ENCODE measurements at places on chromosomes 5 and 9. TPM values are rescaled to one million over a fixed set of nuclear protein-coding genes. Genes with fewer than 3 reads are reported as not detected.

The MPDZ gene
- total RNA-seq, result not detected

The ZFP37 gene
- total RNA-seq, result 1.6 TPM

The MCC gene
- 4.3 TPM for total RNA-seq

The NKD2 gene
- total RNA-seq, result 0.37 TPM

The INSL4 gene
- not detected for total RNA-seq

The LHX3 gene
- total RNA-seq, result not detected

The BTNL8 gene
- total RNA-seq, result not detected

The GFI1B gene
- total RNA-seq, result not detected

The EIF4EBP3 gene
- 8.9 TPM for total RNA-seq

The ZNF483 gene
- total RNA-seq, result 7.0 TPM

DNA sequence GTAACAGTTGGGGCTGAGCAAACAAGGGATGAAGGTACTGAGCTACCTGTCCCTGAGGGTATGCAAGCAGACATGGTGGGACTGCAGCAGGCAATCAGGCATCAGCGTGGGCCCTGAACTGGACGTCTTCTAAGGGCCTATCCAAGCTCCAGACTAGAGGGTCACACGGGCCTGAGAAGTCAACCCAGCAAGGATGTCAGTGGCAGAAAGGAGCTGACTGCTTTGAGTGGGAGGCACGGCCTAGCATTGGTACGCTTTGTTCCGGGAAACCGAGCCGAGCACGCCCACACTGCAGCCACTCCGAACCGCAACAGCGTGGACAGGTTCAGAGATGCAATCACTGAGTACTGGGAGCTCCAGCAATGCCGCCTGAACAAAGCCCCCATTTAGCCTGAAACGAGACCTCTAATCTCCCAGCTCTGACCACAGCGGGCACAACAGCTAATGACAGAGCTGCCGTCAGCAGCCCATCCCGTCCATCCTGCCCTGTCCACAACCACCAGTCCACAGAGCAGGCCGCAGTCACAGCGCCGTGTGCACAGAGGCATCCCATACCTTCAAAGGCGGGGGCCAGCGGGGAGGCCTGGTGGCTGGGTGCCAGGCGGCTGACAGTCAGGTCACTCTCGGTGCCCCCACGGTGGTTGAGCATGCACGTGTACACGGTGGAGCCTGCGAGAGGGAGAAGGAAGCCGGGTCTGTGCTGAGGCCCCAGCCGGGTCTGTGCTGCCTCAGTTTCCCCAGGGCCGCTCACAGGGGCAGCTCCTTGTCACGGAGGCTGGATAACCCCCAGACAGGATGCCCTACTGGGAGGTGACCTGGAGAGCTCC is 44.2 kb downstream of the SARDH start:
- no peak for ATAC-seq

DNA sequence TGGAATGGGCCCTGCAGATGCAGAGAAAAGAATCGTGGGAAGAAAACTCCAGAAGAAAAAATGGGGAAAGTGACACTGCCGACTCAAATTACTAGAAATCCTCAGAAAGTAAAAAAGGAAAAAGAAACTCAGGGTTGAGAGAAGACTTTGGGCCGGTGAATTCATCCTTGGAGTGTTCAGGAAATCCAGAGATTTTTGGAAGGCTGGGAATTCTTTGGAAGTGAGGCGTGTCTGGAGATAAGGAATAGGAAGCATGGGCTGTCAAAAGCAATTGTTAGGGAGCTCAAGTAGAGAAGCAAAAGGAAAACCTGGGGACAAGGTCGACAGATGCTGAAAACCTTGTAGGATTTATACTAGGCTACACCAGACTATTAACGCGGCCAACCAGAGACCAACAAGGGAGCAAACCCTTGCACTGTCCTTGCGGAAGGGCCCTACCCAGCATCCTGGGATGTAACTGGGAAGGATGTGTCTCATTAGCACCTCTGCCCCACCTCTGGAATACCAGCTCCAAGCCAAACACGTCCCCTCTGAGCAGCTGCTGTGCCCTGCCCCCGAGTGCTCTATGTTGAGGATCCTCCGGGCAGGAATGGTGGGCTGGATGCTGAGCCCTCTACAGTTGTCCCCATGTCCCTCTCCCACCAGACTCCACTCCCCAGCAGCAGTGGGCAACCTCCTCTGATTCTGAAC is 11.6 kb downstream of the DAB2IP start:
- ATAC-seq, result no peak

DNA sequence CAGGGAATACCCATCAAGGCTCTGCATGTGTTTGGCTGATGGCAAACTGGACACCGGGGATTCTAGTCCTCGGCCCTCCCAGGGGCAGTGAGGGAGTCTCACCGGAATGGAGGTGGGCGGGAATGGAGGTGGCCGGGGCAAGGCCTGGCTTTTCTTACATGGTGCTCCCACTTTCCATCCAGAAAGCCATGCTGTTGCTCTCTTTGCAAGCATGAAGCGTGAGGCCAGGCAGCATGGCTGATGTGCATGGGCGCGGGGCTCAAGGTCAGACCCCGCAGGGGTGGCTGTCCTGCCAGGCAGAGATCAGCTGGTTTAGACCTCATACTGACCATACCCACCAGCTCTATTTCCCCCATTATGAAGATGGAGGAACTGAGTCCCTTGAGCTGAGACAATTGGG is 108.0 kb upstream of the PHYKPL start:
- no peak for ATAC-seq

DNA sequence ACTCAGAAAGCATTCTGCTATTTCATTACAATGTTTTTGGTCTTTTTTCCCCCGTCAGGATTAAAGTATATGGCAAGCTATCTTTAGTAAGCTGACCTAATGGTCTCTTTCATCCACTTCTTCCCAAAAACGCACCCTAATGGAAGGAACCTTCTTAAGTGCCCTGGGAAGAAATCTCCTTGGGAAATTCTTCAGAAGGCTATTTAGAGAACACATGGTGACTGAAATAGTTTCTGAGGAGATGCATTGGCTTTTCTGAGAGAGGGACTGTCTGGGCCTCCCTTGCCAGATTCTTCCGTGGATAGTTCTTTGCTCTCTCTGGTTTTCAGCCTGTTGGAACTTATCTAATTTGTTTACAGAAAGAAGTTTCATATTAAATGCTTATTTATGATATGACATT is 524.1 kb upstream of the MEF2C start:
- no peak for ATAC-seq

GRCh38 chr9:82167296-82167695 is 178.7 kb downstream of the SPATA31D1 start:
- no peak for ATAC-seq

DNA sequence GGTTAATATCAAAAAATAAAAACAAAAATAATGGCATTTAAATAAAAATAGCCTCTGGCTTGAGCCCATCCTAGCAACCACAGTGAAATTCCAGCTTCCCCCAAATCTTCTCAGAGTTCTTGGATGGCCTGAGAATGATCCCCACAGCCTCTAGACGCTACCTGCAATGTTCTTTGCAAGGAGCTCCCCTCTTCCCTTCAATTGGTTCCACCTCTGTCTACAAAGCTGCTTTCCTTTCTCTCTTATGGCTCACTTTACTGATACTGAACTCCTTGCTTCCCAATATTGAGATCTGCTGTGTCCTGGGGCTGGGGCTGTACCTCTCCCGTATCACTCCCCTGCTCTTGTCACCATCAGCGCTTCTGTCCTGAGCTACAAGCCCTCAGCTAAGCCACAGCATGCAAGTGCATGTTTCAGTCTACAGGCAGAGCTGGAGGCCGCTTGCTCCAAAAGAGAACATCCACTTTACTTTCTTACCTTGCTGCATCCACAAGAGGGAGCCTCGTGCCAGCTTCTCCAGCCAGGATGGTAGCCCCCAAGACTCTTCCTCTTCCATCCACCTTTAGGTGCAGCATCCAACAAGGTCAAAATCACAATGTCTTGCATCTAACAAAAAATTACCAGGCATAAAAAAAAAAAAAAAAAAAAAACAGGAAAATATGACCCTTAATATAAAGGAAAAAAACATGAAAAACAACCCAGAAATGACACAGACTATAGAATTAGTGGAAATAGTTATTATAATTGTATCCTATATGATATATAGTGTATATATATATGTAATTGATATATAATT is 57.4 kb upstream of the PRSS3 start:
- ATAC-seq, result no peak

- no peak for ATAC-seq
These were observed 52.3 kb downstream of the SYK start for GRCh38 chr9:90853945-90854344.

DNA sequence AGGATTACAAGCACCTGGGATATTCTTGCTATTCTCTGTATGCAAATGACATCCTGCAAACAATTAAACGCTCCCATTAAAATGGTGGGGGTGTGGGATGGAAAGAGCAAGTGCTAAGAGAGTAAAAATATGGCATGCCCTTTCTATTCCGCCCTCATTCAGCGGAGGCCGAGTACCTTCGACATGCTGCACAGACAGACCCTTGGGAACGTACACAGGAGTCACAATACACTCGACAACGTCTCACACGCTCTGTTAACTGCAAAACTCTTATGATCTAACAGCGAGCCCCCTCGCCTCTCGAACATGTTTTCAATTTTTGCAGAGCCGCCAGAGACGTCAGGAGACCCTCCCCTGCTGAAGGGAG is 322.2 kb downstream of the CEMIP2 start:
- no peak for ATAC-seq

DNA sequence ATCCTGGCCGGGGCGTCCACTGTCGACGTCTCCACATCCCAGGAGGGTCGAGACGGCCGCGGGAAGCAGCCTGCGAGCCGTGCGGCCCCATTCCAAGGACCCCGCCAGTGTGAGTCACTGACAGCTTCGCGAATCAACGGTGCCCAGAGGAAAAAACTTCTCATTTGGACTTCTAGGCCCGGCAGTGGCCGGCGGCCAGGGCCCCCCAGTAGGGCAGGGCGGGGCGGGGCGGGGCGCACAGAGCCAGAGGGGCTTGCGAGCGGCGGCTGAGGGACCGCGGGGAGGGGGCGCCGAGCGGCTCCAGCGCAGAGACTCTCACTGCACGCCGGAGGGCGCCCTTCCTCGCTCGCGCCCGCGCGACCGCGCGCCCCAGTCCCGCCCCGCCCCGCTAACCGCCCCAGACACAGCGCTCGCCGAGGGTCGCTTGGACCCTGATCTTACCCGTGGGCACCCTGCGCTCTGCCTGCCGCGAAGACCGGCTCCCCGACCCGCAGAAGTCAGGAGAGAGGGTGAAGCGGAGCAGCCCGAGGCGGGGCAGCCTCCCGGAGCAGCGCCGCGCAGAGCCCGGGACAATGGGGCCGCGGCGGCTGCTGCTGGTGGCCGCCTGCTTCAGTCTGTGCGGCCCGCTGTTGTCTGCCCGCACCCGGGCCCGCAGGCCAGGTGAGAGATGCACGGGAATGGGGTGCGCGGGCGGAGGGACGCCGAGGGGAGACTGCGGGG is at the start of gene F2R:
Gene F2R (plus strand): TSS at position 391 of the 720 bp plus-strand sequence. CDS start 182 bp downstream, at position 573.
- ATAC-seq, result peak; percentile 70

- no peak for ATAC-seq
These were observed 75.1 kb downstream of the BASP1 start for GRCh38 chr5:17292434-17293015.

DNA sequence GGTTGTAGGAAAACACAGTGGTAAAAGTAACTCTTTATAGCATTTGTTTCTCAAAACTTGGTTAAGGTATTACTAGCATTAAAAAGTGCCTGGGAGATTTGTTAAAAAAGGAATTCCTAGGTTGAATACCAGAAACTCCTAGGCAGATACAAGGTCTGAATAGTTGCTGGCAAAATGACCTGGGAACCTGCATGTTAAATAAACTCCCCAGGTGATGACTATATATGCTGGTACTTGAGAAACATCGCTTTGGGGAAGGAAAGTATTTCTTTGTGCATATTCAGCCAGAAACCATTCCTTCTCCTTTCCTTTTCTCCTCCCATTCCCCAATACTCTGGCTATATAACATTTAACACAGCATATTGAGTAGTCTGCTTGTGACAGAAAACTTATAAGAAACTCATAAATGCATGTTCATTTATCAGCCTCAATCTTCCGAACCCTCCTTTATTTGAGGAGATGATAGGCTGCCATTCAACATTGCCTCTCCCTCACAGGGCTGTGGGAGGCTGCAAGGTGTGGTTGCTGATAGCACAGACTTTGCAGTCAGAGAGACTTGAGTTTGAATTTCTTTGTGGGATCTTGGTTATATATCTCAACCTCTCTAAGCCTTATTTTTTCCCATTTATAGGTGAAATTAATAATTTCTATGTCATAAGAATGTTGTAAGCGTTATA is 28.7 kb downstream of the PCSK1 start:
- ATAC-seq, result no peak

GRCh38 chr9:123973590-123974223 is 37.9 kb upstream of the LHX2 start:
- no peak for ATAC-seq

GRCh38 chr5:171585981-171586380 is 166.5 kb downstream of the FGF18 start:
- no peak for ATAC-seq

- no peak for ATAC-seq
These were observed 1040.6 kb upstream of the SEMA6A start for GRCh38 chr5:117615226-117615625.

DNA sequence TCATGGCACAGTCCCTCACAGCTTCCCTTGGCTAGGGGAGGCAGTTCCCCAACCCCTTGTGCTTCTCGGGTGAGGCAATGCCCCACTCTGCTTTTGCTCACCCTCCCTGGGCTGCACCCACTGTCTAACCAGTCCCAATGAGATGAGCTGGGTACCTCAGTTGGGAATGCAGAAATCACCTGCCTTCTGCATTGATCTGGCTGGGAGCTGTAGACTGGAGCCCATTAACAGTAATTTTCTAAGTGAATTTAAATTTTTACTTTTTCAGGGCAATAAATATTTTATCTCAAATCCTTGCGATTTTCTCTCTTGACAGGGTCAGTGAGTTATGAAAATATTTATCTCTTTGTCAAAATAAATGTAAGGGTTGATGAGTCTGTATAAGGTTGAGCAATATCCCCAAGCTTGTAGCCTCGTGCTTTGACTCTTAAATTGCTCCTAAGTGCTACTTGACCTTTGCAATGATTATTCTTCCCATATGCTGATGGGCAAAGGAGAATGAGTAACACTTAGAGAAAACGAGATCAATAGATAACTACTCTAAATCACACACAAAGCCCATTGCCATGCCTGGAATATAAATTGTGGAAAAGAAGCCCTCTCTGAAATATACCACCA is 82.1 kb upstream of the MOCS2 start:
- ATAC-seq, result no peak

DNA sequence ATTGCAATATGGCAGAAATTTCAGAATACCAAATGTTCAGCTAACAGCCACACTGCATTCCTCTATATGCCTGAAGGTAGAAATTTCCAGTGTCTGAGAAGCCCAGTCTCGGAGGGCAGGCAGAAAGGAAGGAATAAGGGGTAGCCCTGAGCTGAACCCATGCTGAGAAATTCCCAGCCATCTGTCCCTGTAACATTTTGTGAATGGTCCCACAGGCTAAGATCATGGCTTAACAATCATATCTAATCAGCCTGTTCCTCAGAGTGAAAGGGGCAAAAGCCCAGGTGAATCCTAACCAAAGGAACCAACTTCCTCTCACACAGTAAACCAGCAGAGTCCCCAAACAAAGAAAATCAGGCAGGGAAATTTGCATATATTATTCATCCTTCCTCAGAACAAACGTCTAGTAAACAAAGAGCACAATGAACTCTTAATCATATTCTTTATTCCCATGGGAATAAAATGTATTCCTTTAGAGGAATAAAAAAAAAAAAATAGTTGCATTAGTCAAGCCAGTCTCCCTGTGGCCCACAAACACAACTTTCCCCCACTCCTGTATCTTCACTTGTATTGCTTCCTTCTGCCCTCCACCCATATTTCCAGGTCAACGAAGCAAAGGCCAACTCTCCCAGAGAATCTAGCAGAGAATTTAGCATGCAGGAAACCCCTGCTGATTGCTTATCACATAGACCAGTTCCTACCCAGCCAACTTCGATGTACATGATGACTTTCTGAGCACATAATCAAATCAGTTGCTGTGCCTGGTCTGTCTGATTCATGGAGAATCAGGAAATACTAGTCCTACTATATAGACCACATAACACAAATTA is 257.6 kb downstream of the FAM114A2 start:
- ATAC-seq, result no peak

Data from activated T-helper 17 cell treated with anti-CD3 and anti-CD28 coated beads, Interleukin-2, amount 50 U/mL, for 72 hours (primary cell).